NCI-H1930 (cell line): ENCODE measurements at places on chromosomes 2 and 18.
A peak's percentile ranks its signal among the peaks of the same experiment; 100 is the strongest.

GRCh38 chr18:49788327-49788898 lies 24.9 kb downstream of the ACAA2 start:
- DNase-seq, result no peak

- DNase-seq, result no peak
These were observed 42.6 kb upstream of the SETBP1 start for GRCh38 chr18:44638034-44638540.

DNA sequence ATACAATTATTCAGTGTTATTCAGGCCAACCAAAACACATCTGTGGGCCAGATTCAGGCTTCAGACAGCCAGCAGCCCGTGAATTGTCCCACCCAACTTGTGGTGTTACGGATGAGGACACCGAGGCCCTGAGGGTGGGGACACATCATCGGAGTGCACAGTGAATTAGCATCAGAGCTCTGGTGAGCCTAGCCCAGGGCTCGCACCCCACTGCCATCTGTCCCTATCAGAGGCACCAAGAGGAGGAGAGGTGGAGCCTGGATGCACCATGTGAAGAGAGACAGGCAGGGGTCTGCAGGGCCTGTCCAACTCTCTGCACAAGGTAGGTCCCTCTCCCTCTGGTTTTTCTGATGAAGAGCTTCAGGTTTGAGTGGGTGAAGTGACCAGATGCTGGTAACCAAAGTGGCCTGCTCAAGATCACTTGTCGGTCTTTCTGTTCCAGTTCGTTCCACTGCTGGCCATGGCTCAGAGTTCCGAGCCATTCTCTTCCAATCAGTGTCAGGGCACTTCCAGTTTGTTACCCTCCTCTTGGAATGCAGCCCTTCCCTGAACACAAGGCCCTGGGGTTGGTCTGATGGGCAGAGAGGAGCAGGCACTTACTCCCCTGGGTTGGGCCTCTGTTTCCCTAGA lies 14.8 kb upstream of the GLI2 start:
- DNase-seq, result no peak

DNA sequence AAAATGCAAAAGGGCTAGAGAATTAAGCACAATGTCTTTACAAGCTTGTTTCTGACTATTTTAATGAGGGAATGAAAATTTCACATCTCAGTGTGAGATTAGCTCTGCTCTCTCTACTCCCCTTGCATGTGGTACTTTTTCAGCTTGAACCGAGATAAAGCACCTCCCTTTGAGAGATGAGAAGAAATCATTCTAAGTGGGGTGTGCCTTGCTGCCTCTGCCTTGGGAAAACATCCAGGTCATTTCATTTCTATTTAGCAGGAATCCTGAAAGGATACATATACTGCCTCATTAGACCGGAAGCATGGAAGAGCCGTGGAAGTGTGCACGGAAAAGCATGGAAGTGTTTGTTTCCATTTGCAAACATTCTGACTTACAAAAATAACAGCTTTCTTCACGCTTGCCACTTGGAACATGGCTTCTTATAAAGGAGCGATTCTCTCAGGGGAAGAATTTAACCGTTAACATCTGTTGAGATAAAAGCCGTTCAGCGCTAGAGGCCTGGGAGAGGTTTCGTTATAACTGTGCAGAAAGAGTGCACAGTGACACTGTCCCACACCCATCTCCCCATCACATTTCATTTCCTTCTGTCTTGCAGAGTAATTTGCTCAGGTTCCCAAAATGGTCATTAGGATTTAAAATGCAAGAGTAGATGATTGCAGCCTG lies 16.7 kb downstream of the NOSTRIN start:
- no peak for DNase-seq

DNA sequence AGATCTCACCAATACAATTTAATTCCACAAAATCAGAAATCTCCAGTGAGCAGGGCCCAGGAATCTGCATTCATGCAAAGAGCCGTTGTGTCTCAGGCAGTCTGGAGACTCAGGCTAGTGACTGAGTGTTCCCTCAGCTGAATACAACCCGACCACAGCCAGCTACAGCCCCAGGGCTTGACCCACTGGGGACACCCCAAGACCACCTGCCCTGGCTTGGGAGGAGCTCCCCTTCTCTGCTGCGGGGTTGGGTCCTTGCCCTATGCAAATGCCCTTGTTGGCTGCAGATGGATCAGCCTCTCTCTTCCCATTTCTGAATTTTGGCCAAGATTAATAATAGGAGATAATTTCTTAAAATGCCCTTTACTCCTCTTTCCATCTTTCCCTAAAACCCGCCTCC lies 157.7 kb downstream of the TWIST2 start:
- no peak for DNase-seq

DNA sequence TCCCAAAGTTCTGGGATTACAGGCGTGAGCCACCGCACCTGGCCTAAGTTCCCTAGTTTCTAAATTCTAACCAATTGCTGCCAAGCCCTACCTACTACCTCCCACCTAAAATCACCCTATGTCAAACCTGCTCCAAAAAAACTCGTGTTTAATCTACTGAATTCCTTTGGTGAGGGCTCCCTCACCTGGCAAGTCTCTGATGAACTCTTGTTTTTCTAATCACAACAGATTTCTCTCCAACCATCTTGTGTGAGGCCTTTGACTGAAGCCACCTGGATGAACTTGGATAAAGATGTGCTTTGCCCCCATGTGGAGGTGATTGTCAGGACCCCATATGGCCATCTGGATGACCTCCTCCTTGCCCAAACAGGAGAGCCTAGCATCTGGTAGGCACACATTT lies 17.4 kb upstream of the SLC35G4 start:
- no peak for DNase-seq

DNA sequence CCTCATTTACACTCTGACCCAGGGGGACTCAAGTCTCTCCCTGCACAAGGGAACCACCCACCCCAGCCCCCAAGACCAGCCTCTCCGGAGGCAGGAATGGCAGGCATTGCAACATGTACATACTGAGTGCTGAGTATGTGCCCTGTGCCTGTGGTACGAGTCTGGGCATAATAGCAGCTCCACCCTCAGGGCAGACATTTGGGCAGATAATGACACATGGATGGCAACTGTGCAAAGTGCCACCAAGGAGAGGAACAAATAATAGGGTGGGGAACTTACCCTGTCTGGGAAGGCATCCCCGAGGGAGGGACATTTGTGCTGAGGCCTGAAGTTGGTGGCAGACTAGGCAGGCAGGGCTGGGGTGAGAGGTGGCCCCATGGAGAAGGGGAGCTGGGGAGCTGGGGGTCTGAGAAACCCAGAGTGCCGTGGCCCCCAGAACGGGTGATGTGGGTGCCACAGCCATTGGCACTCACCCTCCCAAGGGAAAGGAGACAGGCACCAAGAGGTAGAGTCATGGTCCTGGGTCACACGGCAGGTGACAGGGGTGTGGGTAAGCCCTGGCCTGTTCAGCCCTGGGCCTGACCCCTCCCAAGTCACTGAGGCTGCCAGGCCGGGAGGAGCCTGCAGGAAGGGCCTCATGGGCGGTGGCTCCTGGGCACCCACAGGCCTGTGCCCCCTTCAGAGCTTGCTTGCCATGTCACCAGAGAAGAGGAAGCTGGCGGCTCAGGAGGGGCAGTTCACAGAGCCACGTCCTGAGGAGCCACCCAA lies 15.7 kb upstream of the GPR17 start:
- DNase-seq, result no peak

- DNase-seq, result no peak
These were observed 199.0 kb downstream of the EIPR1 start for GRCh38 chr2:3178578-3179031.

- DNase-seq, result no peak
These were observed 105.7 kb upstream of the GAREM1 start for GRCh38 chr18:32576296-32576916.

DNA sequence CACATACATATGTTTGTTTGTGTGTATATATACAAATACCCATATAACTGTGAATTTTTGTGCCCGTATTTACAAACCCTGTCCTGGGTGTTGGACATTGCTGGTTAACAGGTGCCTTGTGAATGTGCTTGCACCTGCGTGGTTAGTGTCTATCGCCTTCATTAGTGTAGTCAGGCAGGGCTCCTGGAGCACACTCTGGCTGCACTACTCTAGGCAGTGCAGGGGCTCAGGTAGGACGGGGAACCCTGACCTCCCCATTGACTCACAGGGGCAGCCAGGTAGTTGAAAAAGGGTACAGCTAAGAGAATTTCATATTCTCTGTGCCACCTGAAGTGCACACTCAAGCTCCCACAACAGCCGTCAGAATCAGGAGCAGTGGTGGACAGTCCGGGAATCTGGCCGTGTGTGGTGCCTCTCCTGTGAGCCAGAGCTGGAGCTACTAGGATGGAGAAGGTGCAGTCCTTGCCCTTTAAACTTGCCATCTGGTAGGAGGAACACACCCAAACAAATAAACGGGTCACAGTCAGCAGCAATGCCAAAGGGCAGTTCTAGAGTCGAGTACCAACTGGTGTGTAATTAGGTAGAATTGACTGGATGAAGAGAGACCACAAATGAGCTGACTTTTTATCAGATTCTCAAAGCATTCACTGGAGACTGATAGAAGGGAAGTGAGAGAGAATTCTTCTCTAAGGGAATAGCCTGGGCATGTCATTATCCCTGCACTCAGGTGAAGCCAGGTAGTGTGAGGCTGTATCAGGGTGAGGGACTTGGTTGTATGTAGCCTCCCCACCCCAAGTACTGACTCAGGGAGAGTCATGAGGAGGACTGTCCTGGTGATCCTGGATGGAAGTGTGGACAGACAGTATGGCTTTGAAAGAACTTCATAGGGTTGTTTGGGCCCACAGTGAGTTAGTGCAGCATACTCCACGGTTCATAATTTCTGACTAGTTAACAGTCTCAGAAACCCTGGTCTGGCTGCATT lies 44.1 kb downstream of the FARP2 start:
- DNase-seq, result no peak

GRCh38 chr2:202693503-202693902 lies 58.7 kb downstream of the FAM117B start:
- DNase-seq, result no peak

DNA sequence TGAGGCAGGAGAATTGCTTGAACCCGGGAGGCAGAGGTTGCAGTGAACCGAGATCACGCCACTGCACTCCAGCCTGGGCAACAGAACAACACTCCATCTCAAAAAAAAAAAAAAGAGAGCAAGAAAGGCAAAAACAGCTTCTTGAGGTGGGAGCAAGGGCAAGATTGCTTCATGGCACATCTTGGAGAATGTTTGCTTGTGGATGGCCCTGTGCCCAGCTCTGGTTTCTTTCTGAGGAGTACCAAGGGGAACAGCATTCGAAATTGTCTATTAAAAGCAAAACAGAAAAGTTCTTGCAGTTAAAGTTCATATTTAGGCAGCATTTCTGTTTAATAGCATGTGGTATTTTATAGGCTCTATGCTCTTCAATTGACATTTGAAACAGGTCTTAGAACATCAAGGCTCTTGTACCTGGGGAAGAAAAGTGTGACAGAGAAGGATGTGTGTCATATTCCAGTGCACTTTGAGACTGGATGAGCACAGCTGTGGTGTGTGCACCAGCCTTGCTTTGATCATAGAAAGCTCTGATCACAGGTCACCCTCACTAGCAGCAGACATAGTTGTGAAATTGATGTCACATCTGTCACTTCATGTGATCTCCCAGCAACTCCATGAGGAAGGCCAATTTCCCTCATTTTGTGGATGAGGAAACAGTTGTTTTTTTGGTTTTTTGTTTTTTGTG lies 154.3 kb downstream of the UXS1 start:
- DNase-seq, result no peak

DNA sequence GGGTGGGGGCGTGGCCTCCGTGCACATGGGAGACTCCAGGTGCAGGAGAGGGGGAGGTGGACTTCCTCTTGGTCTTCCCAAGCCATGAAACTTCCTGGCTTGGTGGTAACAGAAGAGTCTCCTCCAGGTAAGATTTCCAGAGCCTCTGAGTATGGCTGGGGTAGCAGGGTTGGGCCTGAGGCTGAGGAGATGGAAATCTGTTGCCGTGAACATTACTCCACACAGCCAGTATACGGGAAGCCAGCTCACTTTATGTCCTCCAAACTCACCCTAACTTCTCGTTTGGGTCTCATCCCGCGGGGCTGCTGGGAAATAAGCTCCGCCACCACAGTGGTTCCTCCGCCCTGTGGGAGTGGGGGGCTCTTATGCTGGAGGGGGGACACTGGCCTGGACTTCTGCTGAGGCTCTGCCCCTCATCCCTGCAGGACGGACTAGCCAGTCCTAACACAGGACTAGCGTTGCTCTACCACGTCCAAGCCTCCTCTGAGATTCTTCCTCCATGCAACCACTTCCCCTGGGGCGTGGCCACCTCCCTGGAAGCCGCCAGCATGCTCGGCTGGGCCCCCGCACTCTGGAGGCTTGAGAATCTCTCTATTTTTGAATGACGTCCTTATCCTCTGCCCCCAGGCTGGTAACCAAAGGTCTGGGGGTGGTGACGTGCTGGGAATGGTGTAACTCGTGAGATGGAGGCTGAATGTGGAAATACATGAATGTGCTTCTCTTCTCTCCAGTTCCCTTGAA lies 777 bp upstream of the RAB17 start:
- no peak for DNase-seq

DNA sequence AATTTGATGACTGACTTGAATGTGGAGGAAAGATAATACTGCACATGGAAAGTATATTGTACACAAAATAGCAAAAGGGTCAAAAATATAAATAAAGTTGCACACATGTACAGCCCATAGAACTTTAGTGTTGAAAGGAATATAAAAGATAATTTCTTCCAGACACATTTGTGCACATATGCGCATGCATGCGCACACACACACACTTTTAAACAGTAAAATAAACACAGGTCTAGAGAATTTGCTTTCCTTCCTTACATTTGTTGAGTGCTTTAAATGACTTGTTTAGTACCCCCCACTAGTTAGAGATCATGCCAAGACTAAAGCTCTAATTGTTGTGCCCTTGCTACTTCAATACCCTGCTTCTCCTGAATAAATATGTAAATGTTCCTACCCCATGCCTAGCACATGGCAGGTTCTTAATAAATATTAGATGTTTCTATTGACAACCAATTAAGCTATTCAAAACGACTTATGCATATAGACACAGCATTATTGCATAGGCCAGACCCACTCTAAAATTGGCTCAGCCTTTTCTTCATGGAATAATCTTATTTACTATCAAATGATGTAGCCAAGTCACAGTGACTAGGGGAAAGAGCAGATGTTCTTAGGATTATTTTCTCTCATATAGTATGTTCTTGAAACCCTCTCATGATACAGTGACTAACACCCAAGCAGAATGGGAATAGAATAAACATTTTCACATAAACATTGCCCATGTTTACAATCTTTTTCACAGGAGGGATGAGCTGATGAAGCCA lies 165.5 kb upstream of the ACVR2A start:
- peak; percentile 74 for DNase-seq

GRCh38 chr2:149466635-149467034 lies 120.9 kb downstream of the MMADHC start:
- DNase-seq, result no peak

DNA sequence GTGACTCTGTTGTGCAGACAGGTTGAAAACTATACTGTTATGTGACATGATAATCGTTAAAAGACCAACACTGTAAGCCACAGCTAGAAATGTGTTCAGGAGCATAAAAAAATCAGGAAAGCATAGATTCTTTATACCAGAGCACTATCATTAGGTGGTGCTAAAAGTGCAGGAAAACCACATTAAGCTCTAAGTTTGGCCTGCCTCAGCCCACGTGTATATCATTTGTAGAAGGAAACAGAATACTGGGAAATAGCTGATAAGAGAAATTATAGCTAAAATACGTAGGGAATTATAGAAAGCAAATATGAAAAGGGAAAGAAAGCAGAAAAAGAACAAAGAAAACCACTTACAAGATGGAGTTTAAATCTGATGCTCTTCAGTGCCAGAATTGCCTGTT lies 26.5 kb upstream of the C2orf74 start:
- no peak for DNase-seq
